ENCODE measurements at places on chromosomes 16 and 17.
A peak's percentile ranks its signal among the peaks of the same experiment; 100 is the strongest.

- DNase-seq = no peak
Observed at GRCh38 chr17:53892222-53892621, 69.5 kb downstream of the KIF2B start.

DNA sequence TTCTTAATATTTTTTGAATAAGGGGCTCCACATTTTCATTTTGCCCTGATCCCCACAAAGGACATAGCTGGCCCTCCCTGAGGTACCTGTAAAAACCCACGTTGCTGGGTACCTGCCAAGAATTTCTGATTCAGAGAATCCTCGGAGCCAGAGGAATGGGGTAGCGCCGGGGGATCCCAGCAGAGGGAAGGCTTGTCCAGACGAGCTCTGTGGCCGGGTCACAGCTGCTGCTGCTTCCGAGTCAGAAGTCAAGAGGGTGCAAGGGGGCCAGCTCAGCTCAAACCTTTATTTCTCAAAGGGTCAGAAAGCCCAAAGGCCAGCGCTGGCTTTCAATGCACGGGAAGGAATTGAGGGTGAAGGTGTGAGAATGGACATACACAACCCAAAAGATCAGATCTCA is 68.9 kb upstream of the SDK2 start:
- no peak for DNase-seq

DNA sequence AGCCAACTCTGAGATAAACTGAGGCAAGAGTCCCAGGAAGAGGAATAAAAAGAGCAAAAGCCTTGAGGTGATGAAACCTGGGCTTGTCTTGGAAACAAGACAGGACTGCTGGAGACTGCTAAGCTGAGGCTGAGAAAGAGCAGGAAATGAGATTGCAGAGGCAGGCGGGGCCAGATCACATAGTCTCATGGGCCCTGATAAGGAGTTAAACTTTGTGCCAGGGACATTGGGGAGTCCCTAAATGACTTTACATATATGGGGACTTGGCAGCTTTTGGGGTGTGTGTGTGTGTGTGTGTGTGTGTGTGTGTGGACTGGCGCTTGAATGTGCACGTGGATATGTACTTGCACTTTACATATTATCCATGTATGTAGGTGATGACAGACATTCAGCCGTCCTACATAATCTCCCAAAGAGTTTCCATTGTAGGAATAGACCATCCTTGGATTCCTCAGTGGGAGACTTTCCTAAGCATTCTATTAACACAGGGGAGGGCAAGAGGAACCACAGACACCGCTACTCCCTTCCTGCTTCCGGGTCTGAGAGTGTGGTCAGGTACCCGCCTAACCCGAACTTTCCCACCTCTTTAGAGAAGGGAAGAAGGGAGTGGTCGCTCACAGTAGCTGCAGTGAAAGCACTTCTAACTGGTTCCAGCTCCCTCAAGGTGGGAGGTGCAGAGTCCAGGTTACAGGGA is 123.1 kb downstream of the LYRM1 start:
- no peak for DNase-seq

DNA sequence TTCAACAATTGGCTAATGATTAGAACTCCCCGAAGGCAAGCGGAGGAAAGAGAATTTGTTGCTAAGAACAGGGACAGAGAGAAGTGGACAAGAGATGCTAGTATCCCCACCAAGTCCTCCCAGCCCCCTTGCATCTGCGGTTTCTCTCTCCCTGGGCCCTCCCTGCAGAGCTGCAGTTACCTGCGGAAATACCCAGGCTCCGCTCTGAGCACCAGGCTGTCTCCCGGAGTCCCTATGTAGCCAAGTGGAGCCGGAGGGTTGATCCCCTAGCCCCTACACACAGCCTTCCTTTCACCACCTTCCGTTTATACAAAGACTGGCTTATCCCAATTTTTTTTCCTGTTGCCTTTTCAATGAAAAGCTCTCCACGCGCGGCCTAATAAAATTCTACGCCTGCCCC is 834.4 kb downstream of the KCNJ2 start:
- DNase-seq = no peak

DNA sequence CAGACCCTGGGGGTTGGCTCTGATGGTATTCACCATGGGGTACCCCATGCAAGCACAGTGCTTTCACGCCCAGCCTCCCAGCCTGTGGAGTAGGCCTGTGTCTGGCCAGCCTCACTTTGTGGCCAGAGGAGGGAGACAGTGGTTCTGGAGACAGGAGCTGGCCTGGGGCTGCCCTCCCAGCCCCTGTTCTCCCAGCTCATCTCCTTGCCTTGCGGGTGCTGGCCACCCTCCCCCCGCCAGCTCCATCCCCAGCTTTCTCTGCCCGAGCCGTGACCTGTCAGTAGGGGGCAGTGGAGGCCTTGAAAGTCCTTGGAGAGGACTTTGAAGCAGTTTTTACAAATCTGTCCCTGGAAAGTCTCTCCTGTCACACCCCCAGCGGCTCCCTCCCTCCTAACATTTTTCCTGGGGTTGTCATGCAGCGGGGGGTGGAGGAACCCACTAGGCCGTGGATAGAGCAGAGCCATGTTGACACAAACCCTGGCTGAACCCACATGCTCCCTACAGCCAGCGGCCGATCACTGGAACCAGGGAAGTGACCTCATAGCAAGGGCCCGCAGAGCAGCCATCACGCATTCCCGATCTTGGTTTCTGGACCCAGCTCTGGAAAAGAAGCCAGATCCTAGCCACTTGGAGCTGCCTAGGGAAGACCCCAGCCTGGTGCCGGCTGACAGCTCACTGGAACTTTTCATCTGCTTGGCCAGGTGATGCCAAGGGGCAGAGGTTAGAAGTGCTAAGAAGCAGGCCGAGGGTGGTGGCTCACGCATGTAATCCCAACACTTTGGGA is 289.4 kb downstream of the SEC14L1 start:
- DNase-seq = peak; percentile 84

- no peak for DNase-seq
Observed at GRCh38 chr16:590188-590814, 435 bp downstream of the RAB40C start.

DNA sequence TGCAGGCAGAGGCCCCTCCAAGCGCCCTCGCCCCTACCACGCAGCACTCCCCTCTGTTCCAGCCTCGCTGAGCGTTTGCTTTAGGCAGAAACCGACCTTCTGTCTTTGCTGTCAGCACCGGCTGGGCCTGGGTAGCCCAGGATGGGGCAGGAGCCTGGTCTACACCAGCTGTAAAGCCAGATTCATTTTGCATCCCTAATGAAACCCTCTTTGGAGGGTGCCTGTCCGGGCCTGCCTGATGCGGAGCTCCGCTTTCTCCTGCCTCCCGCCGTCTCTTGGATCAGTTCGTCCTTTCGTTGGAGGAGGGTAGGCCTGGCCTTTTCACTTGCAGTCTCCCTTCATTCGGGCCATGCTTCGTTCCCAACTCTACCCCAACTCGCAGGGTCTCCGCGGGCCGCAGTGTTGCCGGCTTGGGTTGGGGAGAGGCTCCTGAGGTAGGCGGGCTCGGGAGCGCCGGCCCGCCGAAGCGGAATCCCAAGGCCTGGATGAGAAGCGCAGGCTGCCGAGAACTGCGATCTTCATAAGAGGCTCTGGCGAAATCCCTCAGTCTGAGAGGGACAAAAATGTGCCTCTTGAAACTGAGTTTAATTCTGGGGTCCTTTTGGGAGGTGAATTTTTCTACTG is 4.8 kb upstream of the HOXB8 start:
- no peak for DNase-seq

GRCh38 chr17:75011401-75012095 is 922 bp upstream of the MRPL58 start:
- DNase-seq = no peak

DNA sequence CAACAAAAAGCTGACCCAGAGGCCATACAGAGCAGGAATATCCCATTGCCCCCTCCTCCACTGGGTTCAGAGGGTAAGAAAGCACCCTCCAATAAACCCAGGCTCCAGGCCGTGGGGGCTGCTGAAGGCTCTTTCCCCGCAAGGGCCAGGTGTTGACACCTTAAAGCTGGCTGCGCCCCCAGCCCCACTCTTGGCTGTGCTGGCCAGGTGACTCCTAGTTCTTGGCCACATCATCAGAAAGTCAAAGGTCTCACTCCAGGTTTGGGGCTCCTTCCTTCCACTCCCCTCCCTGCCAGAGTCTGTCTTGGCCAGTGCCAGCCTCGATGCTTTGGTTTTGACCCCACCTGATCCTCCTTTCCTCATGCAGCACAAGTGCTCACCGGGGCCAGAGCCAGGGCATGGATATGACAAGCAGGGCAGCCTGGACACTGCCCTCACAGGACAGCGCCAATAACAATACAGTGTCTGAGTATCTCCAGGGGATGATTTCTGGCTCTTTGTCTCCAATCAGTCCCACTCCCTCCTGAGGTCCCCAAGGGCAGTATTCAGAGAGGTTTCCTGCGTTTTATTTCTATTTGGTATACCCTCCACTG is 8.2 kb downstream of the SLC46A1 start:
- no peak for DNase-seq

DNA sequence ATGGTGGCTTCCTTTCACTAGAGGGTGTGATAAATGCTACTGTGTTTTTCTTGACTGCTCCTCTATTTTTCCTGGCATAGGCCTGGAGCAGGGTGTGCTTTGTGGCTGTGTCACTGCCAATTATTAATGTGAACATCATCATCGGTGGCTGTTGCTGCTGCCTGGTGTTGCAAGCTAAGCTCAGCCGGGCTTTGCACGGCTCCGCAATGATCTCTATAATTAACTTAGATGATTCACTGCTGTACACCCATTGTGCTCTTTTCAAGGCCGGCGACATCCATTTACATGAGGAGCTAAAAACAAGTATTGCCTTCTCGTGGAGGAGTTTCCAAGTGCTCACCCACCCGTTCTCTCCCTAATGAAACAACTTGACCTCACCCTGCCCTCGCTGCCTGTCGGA is 160.1 kb upstream of the IRX3 start:
- DNase-seq = no peak

DNA sequence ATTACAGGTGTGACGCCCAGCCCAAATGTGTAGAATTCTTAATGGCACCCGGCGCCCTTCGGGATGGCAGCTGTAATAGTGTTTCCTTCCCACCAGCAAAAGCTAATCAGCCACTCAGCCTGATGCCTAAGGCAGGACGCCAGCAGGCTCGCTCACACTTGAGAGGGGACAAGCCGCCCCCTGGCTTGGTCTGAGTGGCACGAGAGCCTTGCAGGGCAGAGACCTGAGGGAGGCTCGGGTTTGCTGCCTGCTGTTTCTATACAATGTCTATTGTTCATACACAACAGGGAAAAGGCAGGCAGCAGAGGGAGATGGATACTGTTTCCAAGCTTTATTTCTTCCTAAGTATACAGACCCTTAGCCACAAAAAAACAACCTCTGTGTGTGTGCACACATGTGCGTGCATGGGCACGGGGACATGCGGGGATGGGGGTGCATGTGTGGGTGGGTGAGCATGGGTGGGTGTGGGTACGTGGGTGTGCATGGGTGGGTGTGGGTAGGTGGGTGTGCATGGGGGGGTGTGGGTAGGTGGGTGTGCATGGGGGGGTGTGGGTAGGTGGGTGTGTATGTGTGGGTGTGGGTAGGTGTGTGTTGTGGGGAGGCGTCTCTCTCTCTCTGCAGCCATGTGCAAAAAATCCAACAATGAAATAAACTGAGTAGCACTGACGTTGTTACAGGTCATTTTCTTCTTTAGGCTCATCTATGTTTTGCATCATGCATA is 10.0 kb downstream of the SLC38A8 start:
- no peak for DNase-seq

- DNase-seq = no peak
Observed at GRCh38 chr16:5066511-5066910, 755 bp upstream of the C16orf89 start.

DNA sequence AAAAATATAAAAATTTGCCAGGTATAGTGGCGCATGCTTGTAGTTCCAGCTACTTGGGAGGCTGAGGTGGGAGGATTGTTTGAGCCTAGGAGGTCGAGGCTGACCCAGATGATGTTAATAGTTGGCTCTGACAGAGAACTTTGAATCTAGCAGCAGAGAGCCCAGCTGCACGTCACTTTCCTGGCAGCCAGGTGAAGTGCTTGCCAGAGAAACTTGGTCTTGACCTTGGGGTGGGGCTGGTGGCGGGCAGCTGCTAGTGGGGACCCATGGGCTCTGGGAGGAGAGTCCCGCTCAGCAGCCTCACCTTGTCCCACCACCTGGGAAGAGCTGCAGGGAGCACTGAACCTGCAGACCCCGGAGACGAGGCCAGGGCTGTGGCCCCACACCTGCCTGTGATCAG is 3.1 kb upstream of the C16orf74 start:
- DNase-seq = no peak

DNA sequence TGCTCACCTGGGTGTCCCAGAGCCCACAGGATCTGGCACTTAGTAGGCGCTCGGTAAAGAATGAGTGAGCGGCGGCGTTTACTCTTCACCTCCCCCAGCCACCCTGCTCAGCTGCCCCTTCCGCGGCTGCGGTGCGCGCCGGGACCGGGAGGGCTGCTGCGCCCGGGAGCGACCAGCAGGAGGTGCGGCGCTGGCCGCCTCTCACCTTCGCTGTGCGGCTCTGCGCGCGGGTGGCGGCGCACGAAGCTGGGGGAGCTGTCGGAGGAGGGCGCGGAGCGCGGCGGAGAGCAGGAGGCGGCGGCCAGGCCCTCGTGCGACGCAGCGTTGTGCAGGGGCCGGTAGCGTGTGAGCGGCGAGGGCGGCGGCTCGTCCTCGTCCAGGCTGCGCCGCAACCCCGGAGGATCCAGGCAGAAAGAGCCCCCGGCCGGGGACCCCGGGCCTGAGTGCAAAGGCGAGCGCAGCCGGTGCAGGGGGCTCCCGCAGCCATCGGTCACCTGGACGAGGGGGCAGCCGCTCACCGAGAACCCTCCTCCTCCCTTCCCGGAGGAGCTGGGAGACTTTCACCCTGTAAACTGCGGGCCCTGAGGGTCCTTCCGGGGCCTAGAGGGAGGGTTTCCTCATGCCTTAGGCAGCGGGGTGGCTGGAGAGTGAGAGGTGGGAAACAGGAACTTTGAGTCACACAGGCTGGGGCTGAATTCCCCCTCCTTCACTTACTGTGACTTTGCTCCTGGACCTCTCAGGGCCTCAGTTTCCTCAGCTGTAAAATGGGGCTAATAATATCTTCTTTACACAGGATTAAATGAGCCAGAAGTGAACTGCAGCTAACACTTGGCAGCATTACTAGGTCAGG is 12.5 kb downstream of the SAMD14 start:
- peak; percentile 48 for DNase-seq

DNA sequence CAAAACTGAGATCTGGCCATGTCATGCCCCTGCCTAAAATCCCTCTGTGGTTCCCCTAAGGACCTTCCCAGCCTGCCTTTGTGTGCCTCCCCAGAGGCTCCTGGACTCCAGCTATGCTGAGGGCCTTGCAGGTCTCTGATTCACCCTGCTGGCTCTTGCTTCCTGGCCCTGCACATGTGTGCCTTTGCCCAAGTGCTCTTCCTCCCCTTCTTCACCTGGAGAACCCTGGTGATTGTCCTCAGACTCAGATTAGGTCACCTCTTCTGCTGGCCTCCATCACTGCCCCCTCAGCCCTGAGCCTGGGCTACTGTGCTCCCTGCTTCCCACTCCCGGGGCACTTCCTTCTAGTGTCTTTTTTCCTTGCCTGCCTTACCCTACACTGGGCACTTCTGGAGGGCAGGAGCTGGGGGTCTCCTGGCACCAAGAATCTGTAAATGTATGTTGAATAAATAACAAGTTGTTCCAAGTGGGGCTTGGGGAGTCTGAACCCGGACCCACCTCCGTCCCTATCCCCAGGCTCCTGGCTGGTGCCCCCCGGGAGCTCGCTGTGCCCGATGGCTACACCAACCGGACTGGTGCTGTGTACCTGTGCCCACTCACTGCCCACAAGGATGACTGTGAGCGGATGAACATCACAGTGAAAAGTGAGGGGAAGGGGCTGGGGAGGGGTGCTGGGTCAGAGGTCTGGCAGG is 7.8 kb downstream of the ITGA3 start:
- DNase-seq = no peak
